Smooth muscle cell of trachea (primary cell): ENCODE measurements at places on chromosomes 3 and 15. TPM values are rescaled to one million over a fixed set of nuclear protein-coding genes. Genes with fewer than 3 reads are reported as not detected.

The NEK4 gene
- 25.2 and 27.3 TPM in 2 replicates for total RNA-seq

The LAMB2 gene
- 580 and 1,305 TPM in 2 replicates for total RNA-seq

The BCL2A1 gene
- 6.5 and 11.4 TPM in 2 replicates for total RNA-seq

The SPTBN5 gene
- 0.29 and 0.83 TPM in 2 replicates for total RNA-seq

The C3orf20 gene
- total RNA-seq, result under 0.01 TPM in 1 of 2 replicates, not detected in the other

The IGSF11 gene
- 0.44 TPM in 1 of 2 replicates, not detected in the other for total RNA-seq

The MYL3 gene
- total RNA-seq, result not detected in 2 replicates

The PLCH1 gene
- total RNA-seq, result under 0.01 and 0.17 TPM in 2 replicates

The CD80 gene
- 0.33 TPM in 1 of 2 replicates, not detected in the other for total RNA-seq
